A673 (cell line): ENCODE measurements at places on chromosomes 12 and 14. TPM values are rescaled to one million over a fixed set of nuclear protein-coding genes. Genes with fewer than 3 reads are reported as not detected.

The CLMN gene
- total RNA-seq = 8.6 and 12.2 TPM in 2 replicates

The ACVRL1 gene
- total RNA-seq = 0.17 and 0.28 TPM in 2 replicates

The GPR162 gene
- 18.3 and 23.2 TPM in 2 replicates for total RNA-seq

- no peak for DNase-seq
These were observed 17.9 kb downstream of the TOGARAM1 start for GRCh38 chr14:44979740-44980356.

The OAS2 gene
- not detected in 2 replicates for total RNA-seq

DNA sequence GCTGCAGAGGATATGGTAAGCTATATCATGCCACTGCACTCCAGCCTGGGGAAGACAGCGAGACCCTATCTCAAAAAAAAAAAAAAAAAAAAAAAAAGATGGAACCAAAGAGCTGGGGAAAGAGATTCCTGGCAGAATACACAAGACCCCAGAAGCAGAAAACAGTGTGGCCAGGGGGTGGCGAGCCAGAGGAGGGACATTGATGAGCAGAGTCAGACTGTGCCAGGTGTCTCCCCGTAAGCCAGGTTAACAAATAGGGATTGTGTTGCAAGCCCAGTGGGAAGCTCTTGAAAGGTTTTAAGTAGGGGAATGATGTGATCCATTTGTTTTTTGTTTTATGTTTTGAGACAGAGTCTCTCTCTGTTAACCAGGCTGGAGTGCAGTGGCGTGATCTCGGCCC lies 56.1 kb downstream of the FIGNL2 start:
- DNase-seq = no peak

GRCh38 chr12:93860668-93861373 lies 183.6 kb downstream of the CRADD start:
- no peak for DNase-seq
